CD8-positive, alpha-beta memory T cell (primary cell): ENCODE measurements at places on chromosomes 13 and 19.

DNA sequence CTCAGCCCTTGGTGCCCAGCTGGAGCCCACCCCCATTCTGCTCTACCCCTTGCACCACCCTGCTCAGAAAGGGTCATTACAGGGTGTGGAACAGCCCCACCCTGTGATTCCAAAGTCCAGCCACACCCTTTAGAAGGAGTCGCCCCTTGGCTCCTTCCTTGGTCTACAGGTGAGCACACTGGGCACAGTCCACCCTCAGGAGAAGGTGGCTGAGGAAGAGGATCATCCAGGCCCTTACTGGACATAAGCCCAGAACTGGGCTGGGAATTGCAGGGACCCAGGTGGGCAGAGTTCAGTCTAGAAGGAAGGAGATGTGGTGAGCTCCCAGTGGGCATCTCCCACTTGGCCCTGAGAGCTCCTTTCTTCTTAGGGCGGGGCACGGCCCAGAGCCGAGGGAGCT lies 8.6 kb downstream of the SLC46A3 start:
- DNase-seq: no peak

DNA sequence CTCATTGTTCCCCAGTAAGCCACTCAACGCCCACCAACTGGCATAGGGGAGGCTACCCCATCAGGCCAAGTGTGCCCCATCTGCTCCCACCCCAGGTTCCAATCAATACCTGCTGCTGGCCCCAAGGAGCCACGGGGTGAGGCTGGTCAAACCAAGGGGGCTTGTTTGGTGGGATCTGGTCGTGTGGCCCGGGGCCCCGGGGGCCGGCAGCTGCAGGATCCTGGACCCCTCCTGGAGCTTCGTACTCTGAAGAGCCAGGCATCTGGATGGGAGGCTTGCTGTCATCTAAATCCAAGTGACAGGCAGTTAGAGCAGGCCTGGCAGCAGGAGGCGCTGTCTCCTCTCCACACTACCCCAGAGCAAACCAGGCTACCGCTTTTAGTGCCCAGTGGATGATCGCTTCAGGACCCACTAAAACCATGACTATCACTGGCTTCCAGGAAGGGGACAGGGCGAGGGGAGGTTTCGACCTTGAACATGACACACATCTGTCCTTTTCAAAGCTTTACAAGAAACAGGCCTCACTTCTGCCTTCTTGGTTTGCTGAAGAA lies 14.2 kb downstream of the CHERP start:
- peak; percentile 24 for DNase-seq

- DNase-seq: peak; percentile 33
These were observed 64.3 kb downstream of the CACNA1A start for GRCh38 chr19:13441810-13442512.

- no peak for DNase-seq
These were observed 7.4 kb upstream of the TEX29 start for GRCh38 chr13:111312944-111313590.

DNA sequence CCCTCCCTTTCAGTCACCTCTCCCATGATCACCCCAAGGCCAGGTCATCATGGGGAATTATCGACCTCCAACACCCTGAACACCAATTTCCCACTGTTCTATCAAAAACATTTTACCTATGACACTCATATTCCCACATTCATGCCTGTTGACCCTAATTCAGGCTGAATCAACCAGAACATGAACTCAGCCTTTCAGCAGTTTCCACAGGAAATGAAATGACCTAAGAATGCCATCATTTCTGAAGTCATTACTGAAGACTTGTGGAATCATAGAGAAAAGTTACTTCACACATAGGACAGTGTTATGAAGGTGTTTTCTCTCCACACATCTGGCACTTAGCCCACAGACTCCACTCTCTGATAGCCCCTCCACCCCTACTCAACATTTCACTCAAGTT lies 29.9 kb upstream of the FAM124A start:
- no peak for DNase-seq

DNA sequence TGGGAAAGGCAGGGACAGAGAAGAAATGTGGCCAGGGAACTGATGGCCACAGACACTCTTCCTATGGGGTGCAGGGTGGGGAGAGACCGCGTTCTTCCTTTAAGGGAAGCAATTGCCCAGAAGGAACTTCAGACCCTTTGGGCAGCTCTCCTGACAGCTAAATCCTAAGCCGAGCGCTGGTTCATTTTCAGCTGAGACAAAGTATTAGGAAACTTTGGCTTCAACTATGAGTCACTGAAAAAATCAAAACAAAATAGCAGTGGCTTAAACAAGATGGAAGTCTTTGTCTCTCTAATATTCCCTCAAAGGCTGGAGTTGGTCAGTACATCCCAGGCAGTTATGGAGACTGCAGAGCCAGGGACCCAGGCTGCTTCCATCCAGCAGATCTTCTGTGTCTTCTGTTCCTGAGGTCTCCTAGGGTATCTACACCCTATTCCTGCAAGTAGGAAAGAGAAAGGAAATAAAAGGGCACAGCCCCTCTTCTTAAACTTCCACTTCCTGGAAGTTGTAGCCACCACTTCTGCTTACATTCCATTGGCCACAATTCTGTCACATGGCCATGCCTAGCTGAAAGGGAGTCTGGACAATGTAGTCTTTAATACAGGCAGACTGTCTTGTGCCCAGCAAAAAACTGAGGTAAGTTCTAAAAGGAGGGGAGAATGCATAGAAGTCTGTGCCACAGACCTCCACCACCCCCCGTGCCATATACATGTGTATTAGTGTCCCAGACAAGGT lies 163.5 kb downstream of the KATNAL1 start:
- no peak for DNase-seq

DNA sequence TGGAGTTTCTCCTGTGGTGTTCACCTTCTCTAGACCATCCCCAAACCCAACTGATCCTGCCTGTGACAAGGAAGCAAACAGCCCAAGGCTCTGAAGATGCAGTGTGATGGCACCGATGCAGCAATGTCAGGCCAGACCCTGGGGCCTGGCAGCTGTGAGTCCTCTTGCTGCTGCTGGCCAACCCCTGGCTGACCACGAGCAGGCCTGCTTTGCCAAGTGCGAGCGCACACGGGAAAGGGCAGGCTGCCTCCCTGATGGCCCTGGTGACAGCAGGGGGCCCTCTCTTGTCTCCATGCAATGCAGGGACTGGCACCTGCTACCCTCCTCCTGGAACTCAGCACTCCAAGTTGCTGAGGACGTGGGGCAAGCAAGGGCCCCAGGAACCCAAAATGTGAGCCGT lies 5.4 kb upstream of the VSTM2B start:
- DNase-seq: no peak

- DNase-seq: no peak
These were observed 67.6 kb downstream of the UBL3 start for GRCh38 chr13:29782798-29783197.

GRCh38 chr13:73413656-73414055 lies 354.9 kb downstream of the KLF5 start:
- DNase-seq: no peak

DNA sequence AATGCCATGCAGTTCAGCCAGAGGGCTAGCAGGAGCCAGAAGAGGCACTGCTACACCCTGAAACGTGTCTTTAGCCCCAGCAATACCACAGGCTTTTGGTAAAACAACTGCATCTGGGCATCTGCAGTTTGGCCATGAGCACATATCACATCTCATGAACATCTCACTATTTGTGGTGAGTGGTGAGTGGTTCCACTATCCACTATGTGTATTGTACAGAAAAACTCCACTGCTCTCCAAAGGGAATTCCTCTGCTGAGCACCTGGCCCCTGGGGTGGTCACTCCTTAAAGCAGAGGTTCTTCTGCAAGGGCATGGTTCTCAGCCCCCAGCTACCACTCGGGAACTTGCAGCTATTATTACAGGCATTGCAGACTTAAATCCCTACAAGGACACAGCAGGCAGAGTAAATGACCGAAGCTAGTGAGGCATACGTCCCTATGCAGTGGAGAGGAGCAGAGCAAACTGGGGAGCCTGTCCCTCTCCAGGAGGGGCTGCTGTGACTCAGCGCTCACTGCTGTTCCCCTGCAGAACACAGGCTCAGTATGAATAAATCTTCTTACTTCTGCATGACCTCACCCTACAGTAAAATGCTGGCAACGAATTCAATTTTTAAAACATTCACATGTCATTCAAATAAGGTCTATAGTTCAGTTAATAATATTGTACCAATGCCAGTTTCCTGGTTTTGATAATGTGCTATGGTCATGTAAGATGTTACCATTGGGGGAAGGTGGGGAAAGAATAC lies 332.4 kb upstream of the ZNF507 start:
- no peak for DNase-seq

DNA sequence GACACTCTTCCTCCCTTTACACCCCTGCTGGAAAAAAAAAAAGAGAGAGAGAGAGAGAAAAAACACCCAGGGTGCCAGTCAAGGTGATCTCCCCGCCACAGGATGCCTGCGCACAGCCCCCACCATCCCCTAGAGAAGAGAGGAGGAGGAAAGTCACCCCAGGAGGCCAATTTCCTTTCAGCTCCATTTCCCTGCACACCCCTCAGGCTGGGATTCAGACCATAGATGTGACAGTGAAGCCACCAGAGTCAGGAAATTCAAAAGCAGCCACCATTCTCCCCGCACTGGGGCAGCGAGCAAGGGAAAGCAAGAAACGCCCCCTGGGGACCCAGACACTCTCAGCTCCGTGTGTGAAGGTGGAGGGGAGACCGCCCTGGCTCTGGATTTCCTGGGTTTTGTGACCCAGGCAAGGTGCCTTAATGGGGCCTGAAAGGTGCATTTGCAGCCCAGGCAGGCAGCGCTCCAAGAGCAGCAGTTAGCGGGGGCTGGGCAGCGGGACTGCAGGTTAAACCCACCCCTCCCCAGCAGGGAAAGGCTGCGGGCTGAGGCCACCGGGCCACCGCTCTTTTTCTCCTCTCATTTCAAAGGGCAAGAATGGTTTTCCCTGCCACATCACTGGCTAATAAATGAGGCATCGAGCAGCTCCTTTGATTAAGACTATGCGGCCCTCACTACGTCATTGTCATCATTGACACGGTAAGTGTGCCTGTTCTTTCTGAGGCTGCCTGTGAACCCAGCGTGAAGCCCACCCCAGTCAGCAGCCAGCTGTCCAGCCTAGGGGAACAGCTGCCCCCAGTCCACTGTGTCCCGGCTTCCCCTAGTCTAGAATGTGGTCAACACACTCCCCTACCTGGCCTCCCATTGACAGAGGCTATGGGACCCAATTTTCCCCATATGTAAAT lies 83.8 kb upstream of the TM9SF2 start:
- DNase-seq: no peak

DNA sequence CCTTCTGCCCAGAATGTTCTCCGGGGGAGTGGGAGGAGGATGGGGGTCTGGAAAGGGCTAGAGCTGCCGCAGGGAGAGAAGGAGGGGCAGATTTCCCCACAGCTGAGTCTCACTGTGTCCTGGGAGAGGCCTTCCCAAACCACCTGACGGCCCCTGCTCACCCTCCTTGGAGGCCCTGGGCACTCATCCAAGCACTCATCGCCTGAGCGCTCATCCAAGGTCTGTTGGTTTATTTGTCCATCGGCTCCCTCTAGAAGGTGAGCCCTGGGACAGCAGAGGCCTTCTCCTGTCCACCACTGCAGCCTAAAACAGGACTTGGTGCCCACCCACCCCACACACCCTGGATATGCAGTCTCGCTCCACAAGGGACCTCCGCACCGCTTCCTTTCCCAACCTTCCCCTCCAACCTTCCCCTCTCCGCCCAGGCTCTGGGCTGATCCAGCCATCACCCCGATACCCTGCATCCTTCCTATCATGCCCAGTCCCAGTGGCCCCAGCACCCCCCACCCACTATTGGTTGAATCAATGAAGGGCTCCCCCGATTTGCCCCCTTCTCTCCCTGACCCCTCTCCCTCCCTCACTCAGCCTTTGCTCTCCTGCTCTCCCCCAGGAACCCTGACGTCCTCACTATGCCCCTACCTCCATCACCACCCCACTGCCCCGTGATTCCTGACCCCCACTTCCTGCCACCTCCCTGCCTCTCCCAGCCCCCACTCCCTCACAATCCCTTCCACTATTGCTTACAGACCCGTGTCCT lies 1.7 kb downstream of the UBXN6 start:
- DNase-seq: no peak

DNA sequence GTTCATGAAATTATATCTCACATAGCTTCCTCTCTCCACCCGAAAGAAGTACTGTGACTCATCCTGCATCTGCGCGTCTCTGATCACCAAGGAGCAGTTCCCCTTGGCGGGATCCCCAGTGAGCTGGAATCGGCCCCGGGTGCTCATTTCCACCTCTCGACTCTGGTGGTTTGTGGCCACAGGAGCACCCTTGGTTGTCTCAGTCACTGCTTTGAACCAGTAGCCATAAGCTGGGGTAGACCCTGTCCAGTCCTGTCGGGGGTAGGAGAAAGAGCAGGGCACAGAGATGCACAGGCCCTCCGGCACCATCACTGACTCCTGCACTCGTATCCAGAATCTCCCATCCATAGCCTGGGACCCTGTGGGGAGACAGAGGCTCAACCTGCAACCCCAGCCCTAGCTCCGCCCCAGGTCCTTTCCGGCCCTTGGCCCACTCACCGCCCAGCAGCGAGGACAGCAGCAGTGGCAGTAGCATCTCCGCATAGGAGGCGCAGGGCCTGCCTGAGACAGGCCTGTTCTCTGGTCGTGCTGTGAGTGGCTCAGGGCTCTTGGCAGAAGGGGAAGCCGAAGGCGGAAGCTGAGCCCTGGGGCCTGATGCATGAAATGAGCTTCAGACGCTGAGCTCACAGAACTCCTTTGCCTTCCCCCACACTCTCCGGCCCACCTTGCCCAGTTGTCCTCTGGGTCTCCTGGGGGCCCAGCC lies at the start of gene SIGLEC10:
SIGLEC10 (minus strand) TSS at position 536 of the 703 bp plus-strand sequence; CDS start at position 475, 61 bp downstream.
- no peak for DNase-seq

DNA sequence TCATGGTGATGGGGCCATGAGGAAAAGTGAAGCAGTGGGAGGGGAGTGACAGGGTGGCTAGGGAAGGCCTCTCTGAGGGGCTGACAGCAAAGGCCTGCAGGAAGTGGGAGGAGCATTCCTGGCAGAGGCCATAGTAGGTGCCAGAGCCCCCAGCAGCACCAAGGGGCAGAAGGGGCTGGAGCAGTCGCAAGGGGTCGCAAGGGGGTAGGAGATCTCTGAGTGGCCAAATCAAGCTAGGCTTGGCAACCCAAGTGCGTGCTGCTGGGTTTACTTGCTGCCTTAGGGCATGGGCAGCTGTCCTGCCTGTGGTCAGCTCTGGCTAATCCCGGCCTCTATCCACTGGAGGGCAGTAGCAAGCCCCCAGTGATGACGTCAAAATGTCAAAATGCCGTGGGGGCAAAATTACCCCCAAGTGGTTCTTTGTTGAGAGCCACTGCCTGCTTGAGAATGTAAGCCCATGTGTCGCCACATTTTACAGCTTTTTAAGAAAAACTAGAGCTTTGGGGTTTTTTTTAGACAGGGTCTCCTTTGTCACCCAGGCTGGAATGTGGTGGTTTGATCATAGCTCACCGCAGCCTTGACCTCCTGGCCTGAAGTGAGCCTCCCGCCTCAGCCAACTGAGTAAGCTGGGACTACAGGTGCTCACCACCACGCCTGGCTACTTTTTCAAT lies 11.8 kb downstream of the CCDC97 start:
- DNase-seq: no peak

DNA sequence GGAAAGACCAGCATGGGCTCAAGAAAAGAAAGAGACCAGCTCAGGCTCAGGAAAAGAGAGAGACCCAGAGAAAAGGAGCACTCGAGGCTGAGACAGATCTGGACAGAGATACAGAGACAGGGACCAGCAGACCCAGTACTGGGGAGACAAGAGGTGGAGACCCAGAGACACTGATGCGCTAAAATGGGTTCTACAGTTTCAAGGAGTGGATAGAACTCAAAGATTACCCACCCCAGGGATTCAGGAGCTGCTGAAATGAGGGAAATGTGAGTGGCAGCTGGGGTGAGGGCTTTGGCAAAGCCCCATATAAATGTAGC lies 609 bp upstream of the ZSCAN18 start:
- no peak for DNase-seq
